ENCODE measurements at places on chromosomes 11 and 22. TPM values are rescaled to one million over a fixed set of nuclear protein-coding genes. Genes with fewer than 3 reads are reported as not detected.
A peak's percentile ranks its signal among the peaks of the same experiment; 100 is the strongest.

DNA sequence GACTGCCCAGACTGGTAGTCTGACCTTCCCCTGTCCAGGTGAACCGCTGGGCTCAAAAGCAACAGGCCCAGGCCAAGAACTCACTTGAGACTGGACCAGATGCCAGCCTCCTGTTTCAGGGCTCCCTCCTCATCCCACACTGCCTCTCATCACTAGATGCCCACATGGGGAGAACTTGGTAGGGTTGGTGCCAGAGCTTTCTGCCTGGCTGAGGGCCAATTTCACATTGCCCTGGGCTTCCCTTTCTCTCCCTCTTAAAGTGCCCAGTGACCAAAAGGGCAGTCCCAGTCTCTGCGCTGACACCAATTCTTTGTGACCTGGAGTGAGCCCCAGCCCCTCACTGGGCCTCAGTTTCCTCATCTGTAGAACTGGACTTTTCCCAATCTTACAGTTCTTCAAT lies 41.7 kb downstream of the C11orf58 start:
- DNase-seq = no peak

GRCh38 chr22:35977136-35977535 lies 51.5 kb downstream of the RBFOX2 start:
- no peak for DNase-seq

- no peak for DNase-seq
Measured at GRCh38 chr11:5038341-5038740, 8.0 kb upstream of the OR52J3 start.

DNA sequence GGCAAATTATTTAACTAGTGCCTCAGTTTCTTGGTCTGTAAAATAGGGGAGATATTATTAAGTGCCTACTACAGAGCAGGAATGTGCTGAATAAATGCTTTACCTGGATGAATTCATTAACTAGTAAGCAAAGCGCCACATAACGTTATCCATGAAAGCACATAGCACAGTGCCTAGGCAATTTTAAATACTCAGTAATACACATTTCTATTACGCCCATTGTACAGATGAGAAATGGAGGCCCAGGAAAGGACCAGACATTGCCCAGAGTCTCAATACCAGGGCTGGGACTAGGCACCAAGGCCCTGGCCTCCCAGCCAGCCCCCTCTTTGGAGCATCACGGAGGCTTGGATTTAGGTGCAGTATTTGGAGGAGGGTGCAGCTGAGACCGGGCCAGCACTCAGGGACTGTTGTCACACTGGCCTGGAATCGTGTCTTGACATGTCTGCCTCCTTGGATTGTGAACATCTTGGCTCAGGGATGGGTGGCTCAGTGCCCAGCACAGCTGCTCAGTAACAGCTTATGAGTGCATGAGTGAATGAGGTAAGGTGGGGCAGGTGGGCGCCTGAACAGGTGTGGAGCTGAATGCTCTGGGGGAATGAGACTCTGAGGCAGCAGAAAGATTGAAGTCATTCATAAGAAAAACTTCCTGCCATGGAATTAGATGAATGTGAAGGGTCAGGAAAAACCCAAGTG lies 42.1 kb upstream of the TPBGL start:
- DNase-seq = no peak

DNA sequence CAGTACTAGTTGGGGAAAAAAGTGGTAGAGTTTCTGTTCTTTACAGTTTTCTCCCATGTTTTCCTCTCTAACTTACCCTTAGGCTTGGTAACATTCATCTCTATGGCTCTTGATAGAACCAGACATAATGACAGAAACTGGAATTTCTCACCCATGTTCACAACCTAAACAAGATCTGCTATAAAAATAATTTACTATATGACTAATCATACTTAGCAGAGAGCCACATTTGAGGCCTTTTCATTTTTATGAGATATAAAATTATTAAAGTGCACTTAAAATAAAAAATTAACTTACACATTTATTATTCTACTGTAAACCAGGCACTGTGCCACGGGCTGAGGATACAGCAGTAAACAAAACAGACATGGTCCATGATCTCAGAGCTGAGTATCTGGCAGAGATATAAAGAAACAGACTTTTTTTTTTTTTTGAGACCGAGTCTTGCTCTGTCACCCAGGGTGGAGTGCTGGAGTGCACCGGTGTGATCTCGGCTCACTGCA lies 98.1 kb downstream of the GAB2 start:
- no peak for DNase-seq

- DNase-seq = no peak
Measured at GRCh38 chr22:18110194-18110953, at the start of gene TUBA8. Gene TUBA8 (plus strand): TSS chr22:18110809. CDS start chr22:18110866, 57 bp downstream.

DNA sequence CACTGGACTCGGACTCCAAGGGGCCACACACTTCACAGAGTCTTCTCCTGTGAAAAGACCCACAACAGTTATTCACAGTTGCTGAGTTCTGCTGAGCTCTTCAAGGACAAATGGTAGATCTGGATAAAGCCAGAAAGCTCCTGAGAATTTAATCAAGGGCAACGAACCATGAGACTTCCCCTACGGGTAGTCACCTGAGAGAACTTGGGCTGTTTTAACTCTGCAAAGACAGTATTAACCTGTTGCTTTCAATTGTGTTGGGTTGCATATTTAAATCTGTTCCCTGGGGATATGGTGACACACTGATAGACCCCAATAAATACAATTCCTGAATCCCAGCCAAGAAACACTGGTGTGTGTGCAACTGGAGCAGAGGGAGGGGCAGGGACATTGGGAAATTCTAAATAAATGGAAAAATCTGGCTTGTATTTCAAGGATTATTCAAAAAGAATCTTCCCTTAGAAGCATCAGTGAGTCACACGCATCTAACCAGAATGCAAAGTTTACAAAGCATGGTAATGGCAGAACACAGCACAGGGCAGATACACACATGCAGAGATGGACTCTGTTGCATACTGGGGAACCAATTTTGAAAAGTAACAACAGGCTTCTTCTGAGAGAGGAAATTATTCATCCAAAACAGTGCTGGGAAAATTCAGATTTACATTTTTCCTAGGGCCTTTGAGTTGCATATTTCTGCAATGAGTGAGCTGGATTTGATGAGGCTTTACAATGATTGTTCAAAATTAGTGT lies 4.0 kb downstream of the KCNJ1 start:
- no peak for DNase-seq

GRCh38 chr11:207863-208180 lies 314 bp downstream of the RIC8A start:
- peak; percentile 38 for DNase-seq

GRCh38 chr22:20982563-20982882 lies 426 bp downstream of the LZTR1 start:
- peak; percentile 81 for DNase-seq

DNA sequence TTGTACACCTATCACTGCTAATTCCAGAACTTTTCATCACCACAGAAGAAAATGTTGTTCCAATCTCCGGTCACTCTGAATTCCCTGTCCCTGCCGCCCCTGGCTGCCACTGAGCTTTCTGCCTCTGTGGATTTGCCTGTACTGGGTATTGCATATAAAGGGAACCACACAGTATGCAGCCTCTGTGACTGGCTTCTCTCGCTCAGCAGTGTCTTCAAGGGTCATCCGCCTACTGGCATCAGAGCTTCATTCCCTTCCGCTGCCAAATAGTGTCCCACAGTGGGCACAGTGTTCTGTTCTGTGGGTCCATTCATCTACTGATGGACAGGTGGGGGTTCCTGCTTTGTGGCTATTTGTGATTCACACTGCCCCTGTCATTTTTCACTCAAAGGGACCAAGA lies 5.3 kb downstream of the DHCR7 start:
- no peak for DNase-seq

DNA sequence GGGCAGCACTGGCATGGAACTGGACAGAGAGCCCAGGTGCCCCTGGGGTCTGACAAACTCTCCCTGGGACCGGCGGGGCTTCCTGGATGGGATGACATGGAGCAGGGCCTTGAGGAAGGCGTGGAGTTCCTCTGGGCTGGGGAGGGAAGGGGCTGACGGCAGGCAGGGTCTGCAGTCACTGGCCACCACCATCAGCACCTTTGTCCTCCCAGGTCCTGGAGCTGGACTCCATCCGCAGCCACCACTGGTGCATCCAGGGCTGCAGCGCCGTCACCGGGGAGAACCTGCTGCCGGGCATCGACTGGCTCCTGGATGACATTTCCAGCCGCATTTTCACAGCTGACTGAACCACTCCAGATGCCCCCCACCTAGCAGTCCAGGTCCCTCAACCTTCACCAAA lies 5.7 kb upstream of the SNX15 start:
- no peak for DNase-seq

TECTA gene
- total RNA-seq = not detected

DNA sequence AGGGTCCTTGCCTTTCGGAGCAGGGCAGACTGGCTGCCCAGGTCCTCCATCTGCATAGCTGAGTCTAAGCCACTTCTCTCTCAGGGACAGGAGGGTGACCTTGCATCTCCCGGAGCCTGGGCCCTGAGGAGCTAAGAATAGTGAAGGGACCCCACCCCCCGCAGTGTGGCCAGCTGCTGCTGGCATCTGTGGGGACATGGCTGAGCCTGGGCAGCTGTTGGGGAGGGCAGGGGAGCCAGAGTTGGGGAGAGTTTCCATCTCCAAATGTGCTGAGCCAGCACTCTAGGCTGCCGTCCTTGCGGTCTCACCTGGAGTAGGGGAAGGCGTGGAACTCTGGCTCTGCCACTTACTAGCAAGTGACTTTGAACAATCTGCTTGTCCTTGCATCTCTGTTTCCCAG lies 34.8 kb upstream of the SHISAL1 start:
- DNase-seq = no peak

NNMT gene
- 11.7 TPM for total RNA-seq

ZNHIT2 gene
- 29.6 TPM for total RNA-seq

- DNase-seq = no peak
Measured at GRCh38 chr11:123384116-123384515, 46.0 kb upstream of the GRAMD1B start.

P2RY6 gene
- not detected for total RNA-seq

- DNase-seq = no peak
Measured at GRCh38 chr11:73598719-73599379, 937 bp upstream of the FAM168A start.

CYB561A3 gene
- 59.9 TPM for total RNA-seq

- peak; percentile 80 for DNase-seq
Measured at GRCh38 chr11:82791779-82792178, 58.1 kb upstream of the FAM181B start.

CRYBA4 gene
- 3.3 TPM for total RNA-seq

ANO1 gene
- total RNA-seq = 0.13 TPM

DNA sequence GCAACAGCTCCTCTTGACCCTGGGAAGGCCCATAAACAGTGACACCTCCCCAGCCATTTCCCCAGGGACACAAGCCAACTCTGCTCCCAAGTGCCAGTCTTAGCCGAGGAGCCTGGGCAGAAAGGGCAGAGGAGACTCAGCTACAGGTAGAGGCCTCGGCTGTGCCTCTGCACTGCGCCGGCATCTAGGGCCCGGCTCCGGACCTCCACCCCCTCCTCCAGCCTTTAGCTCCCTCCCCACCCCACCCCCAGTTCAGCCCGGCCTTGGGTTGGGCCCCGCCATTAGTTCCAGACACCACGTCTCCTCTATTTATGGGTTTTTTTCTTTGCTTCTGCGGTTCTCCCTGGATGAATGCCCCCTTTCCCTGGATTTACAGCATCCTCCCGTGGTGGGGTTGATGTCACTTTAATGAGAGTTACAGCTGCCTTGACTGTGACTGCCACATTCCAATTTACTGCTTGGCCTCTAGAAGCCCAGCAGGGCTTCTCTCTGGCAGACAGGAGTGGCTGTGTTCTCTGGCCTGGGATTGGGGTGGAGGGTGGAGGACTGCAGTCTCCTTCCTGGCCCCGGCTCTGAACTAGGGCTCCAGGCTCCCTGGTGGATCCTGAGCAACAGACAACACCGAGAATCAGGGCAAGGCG lies 13.5 kb upstream of the OAF start:
- DNase-seq = no peak

KBTBD3 gene
- 6.6 TPM for total RNA-seq

DNA sequence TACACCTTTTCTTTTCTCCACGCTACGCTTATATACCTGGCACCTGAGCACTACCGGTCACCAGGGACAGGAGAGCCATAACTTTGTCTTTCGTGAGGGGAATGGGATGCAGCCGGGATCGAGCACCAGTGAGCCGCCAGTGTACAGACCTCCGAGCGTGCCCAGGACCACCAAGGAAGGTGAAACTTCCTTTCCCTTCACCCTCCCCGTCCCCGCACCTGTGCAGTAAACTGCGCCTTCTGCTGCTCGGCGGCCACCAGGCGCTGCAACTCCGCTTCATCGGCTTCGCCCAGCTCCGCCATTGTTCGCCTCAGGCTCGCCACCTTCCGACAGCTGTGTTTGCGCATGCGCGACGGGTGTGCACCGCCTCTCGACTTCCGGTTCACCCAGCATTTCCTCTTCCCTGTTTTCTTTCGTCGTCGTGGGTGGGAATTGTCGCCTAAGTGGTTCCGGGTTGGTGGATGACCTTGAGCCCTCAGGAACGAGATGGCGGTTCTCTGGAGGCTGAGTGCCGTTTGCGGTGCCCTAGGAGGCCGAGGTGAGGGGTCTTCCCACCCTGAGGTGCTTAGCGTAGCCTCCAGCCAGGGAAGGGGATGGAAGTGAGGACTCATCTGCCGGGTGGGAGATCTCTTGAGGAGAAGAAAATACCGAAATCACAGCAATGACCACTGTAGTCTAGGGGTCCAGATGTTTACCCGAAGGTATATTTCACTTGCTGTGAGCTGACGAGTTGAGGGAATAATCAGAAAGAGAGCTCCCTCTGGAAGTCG lies at the start of the genes SDHD and TIMM8B:
TSS of gene SDHD (plus strand) at position 452 of the 770 bp plus-strand sequence. CDS start at position 487, 35 bp downstream.
TSS of gene TIMM8B (minus strand) at position 335 of the 770 bp plus-strand sequence. CDS start at position 302, 33 bp downstream.
- peak; percentile 98 for DNase-seq

ART5 gene
- 0.29 TPM for total RNA-seq

CCDC89 gene
- not detected for total RNA-seq

GLYAT gene
- total RNA-seq = not detected

DNA sequence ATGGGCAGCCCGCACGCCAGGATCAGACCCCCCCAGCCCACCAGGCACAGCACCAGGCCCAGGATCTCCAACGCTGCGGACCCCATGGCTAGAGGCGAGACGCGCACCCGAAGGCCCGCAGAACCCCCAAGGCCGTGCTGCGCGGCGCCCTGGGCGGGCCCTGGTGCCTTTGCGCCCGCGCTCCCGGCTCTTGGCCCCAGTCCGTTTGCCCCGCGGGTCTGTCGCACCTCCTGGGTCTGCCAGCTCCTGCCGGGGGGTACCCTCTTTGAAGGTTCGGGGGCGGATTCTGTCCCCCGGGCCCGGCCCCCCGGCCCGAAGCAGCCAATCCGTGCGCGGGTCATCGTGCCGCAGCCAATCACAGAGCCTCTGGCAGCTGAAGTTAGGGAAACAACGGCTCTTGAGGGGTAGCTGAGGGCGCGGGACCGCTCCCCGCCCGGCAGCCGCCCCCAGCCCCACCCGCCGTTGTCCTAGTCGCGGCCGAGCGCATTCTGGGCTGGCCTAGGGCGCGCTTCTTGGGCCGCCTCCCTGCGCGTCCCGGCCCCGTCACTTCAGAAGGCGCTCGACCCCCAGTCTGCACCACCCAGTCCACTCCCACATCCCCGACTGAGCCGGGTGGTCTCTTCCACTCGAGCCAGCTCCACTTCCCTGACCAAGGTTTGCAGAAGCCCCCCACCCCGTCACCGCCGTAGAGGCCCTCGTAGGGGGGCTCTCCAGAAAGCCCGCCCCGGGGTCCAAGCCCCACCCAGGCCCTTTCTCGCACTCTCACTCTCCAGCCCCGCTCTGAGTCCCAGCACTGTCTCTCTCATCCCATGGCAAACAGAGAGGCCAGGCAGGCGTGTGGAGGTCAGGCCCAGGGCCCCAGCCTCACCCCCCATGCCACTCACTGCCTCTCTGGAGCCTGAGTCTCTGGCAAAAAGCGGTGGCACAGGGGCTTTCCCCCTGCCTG lies at the start of gene CLDN5:
TSS of gene CLDN5 (minus strand) at position 241 of the 946 bp plus-strand sequence. CDS start at position 86, 155 bp downstream.
- peak; percentile 54 for DNase-seq

- no peak for DNase-seq
Measured at GRCh38 chr11:65425105-65425970, 2.7 kb downstream of the NEAT1 start.
